ENCODE measurements at places on chromosomes 2 and 18.

DNA sequence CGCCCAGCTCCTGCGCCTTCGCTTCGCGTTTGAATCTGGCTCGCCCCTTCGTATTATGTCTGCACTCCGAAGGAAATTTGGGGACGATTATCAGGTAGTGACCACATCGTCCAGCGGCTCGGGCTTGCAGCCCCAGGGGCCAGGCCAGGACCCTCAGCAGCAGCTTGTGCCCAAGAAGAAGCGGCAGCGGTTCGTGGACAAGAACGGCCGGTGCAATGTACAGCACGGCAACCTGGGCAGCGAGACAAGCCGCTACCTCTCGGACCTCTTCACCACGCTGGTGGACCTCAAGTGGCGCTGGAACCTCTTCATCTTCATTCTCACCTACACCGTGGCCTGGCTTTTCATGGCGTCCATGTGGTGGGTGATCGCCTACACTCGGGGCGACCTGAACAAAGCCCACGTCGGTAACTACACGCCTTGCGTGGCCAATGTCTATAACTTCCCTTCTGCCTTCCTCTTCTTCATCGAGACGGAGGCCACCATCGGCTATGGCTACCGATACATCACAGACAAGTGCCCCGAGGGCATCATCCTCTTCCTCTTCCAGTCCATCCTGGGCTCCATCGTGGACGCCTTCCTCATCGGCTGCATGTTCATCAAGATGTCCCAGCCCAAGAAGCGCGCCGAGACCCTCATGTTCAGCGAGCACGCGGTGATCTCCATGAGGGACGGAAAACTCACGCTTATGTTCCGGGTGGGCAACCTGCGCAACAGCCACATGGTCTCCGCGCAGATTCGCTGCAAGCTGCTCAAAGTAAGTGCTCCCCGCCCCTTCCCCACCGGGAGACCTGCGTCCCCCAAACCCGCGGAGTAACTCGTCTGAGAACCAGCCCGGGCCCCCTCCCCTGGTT, 453 bp downstream of the KCNJ3 start:
- DNase-seq, result no peak

GRCh38 chr2:236768393-236769140, 198.9 kb downstream of the ACKR3 start:
- DNase-seq, result peak; percentile 67

DNA sequence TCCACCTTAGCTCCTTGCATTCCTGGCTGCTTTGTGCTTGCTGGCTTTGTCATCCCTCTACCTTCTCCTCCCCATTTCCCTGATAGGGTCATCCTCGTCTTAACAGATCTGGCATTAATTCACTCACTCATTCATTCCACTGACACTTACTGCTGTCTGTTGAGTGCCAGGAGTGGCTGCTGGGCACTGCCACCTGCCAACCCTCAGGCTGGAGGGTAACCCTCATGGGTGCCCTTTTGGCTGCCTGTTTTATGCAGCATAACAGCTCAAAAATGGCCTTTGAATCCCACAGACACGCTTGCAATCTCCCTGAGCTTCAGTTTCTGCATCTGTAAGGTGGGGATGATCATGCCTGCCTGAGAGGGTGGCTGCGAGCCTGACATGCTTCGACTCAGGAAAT, 25.2 kb downstream of the FHOD3 start:
- DNase-seq, result no peak

- DNase-seq, result peak; percentile 81
Measured at GRCh38 chr18:48767090-48767690, 183.6 kb downstream of the SMAD7 start.

DNA sequence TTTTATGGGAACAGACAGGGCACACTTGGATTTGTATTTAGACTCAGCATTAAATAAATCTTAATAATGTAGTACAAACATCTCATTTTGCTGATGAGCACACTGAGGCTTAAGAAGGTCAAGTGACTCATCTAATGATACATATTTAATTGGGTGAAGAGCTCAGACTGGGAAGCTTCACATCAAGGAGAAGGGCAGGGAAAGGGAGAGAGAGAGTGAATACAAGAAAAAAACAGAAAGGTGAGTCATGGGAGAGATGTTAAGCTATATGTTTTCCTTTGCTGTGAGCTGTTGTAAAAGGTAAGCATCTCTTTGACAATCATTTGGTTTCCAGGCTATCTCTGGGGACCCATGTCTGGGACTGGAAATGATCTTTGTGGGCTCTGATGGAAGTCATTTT, 277.8 kb downstream of the SETBP1 start:
- DNase-seq, result no peak

GRCh38 chr2:144503242-144503641, 16.7 kb downstream of the ZEB2 start:
- DNase-seq, result no peak

DNA sequence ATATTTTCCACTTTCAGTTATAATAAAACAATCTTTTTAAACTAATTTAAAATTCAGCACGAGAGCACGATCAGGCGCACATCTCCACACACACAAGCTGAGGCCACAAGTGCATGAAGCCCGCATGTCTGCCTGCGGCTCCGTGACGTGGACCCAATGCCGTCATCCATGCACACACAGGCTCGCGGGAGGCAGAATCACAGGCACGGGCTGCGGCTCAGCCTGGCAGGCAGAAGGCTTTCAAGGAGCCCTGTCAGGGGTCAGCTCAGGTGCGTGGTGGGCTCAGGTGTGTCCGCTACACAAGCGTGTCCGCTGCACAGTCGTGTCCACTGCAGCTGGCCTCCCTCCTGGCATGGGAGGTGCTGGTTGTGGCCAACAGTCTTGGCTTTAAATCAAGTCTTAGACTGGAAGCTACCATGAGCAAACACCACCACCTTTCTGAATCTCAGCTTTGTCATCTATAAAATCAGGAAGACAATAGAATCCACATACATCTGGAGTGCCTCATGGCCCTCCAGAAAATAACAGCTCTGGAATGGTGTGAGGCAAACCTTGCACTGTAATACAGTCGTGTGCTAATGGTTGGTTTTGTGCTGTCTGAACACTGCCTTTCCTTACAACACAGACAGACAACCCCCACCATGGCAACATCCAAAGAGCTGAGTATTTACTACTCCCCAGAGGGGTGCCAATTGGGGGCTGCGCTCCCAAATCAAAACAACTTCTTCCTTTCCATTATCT, 210.1 kb downstream of the NDUFA10 start:
- DNase-seq, result no peak

GRCh38 chr18:25862881-25863600, 227.4 kb downstream of the SS18 start:
- DNase-seq, result no peak

GRCh38 chr2:11242542-11243174, 87.4 kb downstream of the SLC66A3 start:
- no peak for DNase-seq

DNA sequence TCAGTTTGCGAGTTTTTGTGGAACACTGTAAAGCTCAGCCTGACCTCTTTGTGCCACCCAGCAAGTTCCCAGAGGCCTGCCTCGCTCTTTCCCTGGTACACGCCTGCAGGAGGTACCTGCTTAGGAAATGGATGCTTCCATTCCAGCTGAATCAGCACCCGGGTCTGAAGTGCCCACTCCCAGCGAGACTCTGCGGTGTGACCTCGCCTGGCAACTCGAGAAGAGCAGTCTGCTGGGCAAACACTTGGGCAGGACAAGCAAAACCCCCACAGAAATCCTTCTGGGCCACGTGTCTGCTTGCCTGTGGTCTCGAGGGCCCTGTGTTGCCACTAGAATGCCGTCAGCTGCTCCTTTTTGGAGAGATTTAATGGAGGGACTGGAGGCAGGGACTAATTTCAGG, 127.6 kb downstream of the MAPK4 start:
- DNase-seq, result no peak

DNA sequence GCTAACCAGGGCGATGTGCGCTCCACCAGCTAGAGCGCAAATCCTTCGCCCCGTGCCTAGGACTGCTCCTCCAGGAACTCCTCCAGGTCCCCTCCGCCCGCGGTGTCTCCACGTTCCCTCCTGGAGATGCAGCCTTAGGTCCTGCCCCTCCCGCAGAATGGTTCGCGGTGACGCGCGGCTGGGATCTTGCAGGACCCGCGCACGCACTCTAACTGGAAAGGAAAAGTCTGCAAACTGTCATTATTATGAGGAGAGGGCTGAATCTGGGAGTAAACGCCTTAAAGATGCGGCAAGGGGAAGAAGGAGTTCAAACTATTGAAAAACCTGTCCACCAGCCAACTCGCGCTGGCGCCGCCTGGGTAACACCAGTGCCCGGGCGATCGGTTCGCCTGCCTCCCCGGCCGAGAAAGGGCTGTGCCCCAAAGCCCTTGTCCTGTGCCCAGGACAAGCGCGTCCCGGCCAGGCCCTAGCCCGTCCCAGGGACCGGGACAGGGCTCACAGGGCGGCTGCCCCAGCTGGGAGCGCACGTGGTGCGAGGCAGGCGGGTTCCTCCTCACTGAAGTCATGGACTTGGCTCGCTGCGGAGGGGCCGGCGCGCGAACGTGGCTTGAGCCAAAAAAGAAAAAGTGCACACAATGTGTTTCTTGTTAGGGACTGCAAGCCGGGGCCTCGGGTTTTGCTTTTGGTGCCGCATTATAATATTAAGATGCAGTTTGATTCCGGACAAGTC, 5.5 kb upstream of the ID2 start:
- DNase-seq, result no peak

GRCh38 chr2:174338147-174338605, 3.4 kb downstream of the SP9 start:
- no peak for DNase-seq

DNA sequence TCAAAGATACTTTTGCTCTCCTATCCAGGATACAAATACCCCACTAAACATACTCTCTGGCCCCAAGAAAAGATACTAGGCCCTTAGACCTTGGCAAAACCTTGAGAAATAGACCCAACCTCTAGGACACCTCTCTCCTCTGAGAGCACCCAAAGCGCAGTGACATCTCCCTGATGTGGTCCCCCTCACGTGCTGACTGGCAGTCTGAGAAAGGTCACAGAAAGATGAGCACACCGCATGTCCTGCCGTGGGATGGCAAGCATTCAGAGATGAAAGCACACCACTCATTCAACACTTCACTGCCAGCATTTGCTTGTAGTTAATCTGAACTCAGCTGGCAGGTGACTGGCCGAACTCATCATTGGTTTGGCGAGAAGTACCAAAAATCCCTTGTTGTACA, 6.1 kb upstream of the TBC1D8 start:
- no peak for DNase-seq

GRCh38 chr2:194205568-194206227, 1451.3 kb upstream of the SLC39A10 start:
- no peak for DNase-seq

DNA sequence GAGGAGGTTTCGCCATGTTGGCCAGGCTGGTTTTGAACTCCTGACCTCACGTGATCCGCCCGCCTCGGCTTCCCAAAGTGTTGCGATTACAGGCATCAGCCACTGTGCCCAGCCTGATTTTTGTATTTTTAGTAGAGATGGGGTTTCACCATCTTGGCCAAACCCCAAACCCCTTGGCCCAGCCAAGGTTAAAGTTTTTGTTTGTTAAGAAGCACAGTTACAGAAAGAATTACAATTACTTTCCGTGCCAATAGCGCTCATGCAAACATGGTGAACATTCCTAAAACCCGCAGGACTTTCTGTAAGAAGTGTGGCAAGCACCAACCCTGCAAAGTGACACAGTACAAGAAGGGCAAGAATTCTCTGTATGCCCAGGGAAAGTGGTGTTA, 26.1 kb downstream of the ITSN2 start:
- DNase-seq, result no peak

GRCh38 chr2:139155991-139156390, 375.8 kb upstream of the NXPH2 start:
- no peak for DNase-seq

GRCh38 chr2:27824401-27824800, 52.9 kb downstream of the MRPL33 start:
- DNase-seq, result no peak

- DNase-seq, result no peak
Measured at GRCh38 chr2:167342769-167343168, 454.5 kb downstream of the XIRP2 start.

DNA sequence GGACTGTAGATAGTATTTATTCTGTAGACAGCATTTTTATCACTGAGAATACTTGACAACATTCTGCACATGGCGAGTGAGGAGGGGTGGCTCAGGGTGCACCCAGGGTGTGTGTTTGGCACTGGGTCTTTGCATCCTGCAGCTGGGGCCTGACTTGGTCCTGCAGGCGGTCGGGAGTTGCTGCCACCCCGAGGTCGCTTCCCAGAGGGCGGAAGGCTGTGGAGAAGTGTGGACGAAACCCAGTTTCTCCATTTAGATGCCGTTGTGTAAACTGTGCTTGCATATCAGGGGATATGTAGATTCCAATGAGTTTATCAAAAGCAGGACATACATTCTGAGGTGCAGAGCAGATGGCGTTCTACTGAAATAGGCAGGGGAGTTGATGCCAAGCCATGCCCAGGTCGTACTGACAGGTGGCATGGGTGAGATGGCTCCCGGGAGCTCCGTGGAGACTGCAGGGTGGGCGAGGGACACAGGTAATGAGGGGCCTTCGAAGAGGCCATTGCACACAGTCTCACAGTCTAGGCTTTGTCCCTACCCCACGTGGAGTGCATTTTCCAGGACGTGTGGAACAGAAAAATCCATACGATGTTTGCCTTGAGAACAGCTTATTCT, 74.5 kb downstream of the RTP5 start:
- no peak for DNase-seq

- no peak for DNase-seq
Measured at GRCh38 chr18:11828786-11829432, 22.3 kb upstream of the CHMP1B start.

- peak; percentile 83 for DNase-seq
Measured at GRCh38 chr2:1219901-1220573, 193.2 kb upstream of the TPO start.

GRCh38 chr2:2764001-2764355, 432.9 kb upstream of the MYT1L start:
- DNase-seq, result no peak

DNA sequence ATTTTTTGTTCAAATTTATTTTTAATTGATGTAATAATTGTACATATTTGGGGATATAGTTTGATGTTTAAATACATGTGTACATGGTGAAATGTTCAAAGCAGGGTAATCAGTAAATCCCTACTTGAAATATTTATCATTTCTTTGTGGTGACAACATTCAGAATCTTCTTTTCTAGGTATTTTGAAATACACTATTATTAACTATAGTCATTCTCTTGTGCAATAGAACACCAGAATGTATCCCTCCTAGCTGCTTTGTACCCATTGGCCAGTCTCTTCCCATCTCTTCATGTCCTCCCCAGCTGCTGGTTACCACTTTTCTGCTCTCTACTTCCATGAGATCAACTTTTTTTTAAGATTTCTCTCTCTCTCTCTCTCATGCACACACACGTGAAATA, 126.5 kb downstream of the ZNF407 start:
- DNase-seq, result peak; percentile 20

DNA sequence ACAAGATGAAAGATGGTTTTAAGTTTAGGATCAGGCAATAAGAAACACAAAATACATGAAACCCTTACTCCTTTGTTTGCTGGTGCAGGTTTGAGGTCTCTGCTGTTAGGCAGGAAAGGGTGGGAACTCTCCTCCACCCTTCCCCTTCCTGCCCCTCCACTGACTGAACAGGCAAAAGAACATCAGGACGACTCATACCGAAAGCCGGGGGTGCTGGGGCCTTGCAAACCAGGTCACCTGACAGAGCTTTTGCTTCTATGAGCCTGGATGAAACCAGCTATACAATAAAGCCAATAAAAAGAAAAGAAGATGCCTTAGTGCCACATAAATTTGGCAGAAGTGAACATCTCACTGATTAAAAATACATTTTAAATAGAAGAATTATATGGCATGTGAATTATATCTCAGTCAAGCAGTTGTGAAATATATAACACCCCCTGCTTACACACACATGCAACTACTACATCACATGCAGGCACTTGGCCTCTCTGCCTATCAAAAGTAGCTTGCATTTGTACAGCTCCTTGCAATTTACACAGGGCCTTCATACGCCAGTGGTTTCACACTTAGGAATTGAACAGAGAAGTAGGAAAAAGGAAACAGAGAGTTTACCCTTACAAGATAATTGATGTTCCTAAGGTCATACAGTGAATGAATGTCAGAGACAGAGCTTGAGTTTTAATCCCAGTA, 215.1 kb upstream of the TRIB2 start:
- DNase-seq, result no peak

Measured in brain microvascular endothelial cell (primary cell).